ENCODE measurements at places on chromosomes 5 and 9.

GRCh38 chr5:151051931-151052608 is 28.8 kb downstream of the TNIP1 start:
- no peak for DNase-seq

DNA sequence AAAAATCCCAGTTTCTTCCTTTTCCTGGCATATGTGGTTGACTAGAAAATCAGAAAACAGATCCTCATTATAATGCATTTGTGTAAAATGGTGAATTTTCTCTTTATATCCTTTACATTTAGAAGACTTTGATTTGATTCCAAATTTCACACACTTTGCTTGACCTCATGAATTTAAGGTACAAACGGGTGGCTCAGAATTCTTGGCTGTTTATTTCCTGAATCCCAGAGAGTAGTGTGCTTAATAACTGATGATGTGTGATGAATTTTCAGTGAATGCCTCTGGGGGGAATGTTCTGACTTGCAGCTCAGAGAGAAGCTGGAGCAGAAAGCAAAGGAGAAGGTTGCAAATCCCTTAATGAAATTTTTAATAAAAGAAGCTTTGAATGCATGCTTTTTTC is 126.8 kb downstream of the SPATA31D1 start:
- DNase-seq: no peak

- DNase-seq: no peak
These were observed 1.1 kb downstream of the GNPDA1 start for GRCh38 chr5:142011572-142012185.

DNA sequence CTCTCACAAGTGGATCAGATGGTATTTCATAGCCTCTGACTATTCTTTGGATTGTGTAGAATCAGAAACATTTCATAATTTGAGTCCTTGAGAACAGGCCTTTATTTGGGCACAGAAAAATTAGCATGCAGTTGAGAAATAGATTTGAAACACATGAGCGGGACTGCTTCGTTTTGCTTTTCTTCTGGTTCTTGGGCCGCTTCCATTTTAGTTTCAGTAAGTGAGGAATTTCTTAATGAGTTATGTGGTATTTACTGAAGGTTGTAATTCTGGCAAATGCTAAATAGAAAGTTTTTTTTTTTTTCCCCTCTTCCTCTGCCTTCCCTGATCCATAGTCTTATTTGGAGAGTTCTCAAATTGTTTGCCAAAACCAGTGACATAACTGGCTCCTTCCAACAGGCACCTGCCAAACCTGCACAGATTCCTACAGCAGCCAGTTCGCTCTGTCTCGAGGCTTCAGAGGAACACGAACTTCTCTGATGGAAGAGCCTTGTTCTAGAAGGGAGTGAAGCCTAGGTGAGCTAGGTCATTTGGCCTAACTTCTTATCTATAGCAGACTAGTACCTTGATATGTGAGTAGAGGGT is 71.2 kb upstream of the SLC28A3 start:
- no peak for DNase-seq

DNA sequence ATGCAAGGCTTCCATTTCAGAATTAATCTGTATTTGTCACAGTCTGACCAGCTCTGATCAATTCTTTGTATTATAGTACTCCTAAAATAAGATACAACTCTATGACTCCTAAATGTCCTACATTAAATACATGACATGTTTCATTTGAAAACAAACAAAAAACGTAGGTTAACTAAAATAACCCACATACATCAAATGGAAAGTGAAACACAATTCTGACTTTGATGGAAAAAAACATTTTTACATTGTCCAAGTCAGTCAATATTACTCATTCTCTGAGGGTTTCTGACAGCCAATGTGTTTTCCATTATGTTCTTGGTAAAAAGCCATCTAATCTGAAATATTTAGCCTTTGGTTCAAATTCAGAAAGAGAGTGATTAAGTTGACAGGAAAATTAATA is 8.7 kb downstream of the HMGCS1 start:
- no peak for DNase-seq
